ENCODE measurements at places on chromosomes 2 and 18.

DNA sequence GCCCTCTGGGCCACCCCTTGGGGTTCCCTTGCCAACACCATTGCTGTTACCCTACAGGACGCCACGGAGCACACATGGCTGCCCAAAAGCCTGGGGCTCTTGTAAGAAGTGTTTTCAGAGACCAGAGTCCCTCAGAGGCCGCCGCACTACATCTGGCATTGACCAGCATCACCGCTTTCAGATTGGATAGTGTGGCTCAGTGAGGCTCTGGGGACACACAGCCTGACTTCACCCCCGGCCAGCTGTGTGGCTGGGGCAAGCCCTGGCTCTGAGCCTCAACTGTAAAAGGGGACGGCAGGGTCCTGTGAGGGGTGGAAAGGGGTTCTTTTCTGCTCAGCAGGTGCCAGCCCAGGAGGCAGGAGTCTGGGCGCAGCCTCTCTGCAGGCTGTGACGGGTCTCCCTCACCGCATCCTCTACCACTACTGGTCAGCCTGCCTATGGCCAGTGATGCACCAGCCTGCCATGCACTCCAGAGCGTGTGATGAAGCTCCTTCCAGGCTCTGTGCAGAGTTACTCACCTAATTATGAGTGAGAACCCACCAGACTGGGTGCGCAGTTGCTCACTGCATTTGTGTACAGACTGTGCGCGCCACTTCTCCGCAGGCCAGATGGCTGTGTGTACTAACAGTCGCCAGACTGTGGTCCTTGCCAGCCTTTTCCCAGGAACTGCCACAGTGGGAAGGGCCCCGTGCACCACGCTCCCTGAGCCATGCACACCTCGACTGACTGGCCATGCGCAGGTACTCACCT, 10.7 kb upstream of the OTOF start:
- DNase-seq = no peak

DNA sequence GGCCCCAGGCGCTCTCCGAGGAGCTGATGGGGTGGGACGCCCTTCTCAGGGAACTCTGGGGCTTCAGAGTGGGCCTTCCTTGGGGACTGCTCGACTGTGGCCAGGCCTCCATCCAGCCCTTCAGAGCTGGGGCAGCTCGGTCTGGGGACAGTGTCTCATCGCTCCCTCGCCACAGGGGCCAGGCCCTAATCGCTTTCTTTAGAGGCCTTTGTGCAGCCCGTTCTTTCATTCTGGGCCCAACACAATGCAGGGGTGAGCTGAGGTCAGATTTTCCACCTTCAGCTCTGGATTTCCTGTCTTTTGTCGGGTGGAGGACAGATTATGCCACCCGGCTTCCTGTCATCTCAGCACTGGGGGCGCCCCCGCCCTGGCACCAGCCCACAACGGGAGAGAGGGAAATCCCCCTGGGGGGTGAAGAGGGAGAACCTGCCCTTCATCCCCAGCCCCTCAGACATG, 25.2 kb downstream of the MYCN start:
- DNase-seq = no peak

GRCh38 chr2:60821133-60821469, 60.3 kb upstream of the REL start:
- no peak for DNase-seq

GRCh38 chr18:34978533-34978893, 62.7 kb upstream of the MAPRE2 start:
- DNase-seq = no peak

- DNase-seq = no peak
Measured at GRCh38 chr2:233385489-233386044, 31.3 kb downstream of the DGKD start.

- no peak for DNase-seq
Measured at GRCh38 chr2:20696366-20696765, 29.4 kb downstream of the GDF7 start.

GRCh38 chr2:106201661-106202060, 7.6 kb upstream of the UXS1 start:
- DNase-seq = no peak

- DNase-seq = no peak
Measured at GRCh38 chr2:140929849-140930248, 1201.0 kb downstream of the LRP1B start.

Data from GM12891 (cell line).